ENCODE measurements at places on chromosomes 13 and 19.

DNA sequence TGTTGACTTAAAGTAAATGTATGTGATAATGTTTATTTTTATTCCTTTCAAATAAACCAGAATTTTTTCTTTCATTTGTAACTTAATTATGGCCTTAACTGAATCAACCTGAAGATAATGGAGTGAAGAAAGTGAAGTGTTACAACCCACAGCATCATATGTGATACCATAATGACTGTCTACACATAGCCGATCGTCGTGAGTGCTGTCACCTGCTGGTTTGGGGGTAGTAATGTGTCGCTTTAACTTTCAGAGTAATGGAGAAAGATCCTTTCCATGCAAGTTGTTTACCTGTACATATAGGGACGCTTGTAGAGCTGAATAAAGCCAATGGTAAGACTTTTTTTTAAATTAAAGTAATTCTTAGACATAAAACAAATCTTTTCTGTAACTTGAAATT lies 9.9 kb downstream of the CDC16 start:
- no peak for DNase-seq

- no peak for DNase-seq
These were observed 32.6 kb downstream of the SLC7A1 start for GRCh38 chr13:29562786-29563438.

- DNase-seq: peak; percentile 78
These were observed 69.9 kb downstream of the C13orf42 start for GRCh38 chr13:51041126-51041525.

DNA sequence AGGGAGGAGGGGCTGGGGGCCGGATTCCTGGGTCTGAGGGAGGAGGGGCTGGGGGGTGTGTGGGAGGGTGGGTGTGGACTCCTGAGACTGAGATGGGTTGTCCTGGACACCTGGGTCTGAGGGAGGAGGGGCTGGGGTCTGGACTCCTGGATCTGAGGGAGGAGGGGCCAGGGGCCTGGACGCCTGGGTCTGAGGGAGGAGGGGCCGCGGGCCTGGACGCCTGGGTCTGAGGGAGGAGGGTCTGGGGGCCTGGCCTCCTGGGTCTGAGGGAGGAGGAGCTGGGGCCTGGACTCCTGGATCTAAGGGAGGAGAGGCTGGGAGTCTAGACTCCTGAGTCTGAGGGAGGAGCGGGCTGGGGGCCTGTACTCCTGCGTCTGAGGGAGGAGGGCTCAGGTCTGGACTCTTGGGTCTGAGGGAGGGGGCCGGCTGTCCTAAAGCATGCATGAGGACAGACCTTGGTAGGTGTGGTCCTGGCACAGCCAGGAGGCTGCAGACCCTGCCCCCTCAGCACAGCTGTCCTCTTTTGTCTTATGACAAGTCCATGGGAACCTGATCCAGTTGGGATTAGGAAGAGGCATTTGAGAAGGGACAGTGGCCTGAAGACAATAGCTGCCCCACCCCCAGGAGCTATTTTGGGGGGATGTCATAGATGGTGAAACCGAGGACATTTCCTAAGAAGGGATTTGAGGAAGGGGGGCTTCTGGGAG lies 1.3 kb downstream of the TNNT1 start:
- DNase-seq: no peak

DNA sequence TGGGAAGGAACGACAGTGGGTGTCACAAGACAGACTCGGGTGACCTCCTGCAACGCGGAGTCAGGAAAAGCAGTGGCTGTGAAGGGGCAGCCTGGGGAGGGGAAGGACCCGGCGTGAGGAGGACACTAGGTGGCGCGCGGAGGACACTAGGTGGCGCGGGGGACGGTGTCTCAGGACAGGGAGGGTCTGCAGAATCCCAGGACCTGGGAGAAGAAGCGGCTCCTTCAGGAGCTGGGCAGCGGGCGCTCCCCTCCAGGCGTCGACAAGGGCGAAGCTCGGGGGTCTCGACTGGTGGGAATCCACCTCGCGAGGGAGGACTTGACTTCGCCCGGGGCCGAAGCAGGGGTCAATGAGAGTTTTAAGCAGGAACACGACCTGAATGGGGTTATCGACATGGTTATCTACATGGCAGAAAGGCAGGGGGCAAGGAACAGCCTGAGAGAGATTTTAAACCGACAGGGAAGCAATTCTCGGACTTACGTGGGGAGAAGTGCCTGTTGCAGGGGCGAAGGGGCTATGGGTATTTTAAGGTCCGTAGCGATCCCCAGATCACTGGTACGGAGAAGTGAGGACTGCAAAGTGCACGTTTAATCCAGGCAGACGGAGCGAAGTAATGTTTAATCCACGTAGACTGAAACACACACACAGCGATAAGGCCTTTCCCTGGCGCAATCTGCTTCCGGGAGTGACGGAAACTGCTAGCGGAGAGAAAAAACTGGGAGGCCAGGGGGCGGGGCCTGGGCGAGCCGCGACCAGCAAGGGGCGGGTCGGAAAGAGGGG lies at the start of gene ZNF616:
Gene ZNF616, minus strand, starts transcription at position 687 of the 780 bp plus-strand sequence. CDS start 9,426 bp downstream, outside the sequence.
- DNase-seq: peak; percentile 94

DNA sequence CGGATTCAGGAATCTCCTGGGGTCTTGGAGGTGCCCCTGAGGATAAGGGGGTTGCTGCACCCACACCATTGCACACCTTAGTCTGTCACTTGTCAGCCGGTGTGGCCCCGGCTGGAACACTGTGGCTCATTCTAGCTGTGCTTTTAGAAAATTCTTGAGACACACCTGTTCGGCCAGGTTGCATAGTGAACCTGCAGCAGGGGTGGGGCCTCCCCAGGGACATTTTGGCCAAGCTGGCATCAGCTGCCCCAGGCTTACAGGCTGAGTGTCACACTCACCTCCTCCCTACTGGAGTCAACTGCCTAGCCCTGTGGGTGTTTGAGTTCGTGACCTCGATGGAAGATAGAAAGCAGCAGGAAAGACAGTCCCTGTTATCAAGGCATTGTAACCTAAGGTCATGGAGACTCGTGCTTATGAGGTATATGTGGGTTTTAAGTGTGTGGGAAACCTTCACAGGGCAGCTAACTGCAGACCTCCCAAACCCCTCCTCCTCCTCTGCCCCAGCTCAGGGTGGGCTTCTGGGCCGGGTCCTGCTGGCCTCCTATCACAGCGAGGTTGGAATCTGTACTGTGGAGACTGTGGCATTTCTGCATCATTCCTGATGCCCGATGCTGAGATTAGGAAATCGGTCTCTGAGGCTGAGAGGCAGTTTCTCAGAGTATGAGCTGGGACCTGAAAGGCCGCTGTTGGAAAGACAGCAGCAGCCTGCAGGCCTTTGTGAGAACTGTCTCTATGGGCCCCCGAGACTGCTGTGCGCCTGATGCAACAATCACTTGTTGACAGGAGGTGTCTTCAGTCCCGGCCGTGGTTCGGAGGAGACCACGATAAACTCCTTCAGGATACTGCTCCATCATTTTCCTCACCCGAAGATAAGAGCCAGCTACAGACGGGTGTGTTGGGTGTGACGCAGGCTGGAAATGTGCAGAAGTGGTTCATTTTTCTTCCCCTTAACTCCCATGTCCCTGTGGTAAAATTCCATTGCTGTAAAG lies 72.2 kb downstream of the ATP11A start:
- no peak for DNase-seq

DNA sequence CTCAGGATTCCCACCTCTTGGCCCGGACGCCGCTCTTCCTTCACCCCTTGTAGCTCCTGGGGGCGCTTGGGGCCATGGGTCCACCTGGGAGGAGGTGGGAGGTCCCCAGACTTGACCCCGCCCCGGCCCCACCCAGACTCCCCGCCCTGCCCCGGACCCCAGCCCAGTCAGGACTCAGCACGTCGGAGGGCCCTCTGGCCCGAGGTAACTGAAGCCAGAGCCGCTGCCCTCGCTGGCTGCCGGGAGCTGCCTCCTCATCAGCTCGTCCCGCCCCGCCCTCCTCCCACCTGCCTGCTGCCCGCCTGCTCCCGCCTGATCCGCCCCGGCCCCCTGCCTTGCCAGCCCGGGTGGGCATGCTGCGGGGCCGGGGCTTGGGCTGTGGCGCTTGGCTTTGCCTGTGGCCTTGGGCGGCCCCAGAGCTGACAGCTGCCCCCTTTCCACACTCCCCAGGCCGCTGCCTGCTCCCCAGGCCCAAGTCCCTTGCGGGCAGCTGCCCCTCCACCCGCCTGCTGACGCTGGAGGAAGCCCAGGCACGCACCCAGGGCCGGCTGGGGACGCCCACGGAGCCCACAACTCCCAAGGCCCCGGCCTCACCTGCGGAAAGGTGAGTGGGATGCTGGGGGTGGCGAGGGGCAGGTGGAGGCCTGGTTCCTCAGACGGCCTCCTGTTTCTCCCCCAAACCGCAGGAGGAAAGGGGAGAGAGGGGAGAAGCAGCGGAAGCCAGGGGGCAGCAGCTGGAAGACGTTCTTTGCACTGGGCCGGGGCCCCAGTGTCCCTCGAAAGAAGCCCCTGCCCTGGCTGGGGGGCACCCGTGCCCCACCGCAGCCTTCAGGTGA lies 9.4 kb downstream of the ARHGAP33 start:
- no peak for DNase-seq

DNA sequence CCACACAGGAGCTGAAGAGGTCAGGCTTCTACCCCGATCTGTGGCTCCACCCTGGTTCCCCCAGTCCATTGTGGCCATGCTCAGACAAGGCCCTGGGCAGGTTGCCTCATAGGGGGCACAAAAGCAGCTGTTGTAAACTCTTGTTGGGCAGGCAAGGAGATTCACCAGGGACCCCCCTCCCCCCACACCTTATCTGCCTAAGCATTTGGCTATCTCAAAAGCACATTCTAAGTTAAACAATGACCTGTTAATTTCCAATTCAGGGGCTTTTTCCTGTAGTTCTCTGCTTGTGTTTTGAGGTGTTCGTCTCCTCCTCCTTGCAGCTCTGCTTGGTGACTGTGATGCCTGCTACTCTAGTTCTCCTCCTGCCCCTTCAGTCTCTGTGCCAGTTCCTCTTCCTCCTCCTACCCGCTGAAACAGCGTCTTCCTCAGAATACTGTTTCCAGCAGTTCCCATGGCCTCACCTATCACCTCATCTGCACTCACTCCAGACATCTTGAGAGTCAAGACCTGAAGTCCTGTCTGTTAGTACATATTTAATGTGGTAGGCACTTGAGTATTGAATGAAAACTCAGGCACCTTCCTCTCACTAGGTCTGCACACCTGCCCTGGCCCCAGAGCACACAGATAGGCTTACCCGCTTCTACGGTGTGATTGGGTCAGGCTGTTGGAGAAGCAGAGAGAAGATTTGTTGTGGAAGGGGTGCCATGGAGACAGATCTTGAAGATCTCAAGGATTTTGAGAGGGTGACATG lies 31.7 kb downstream of the SPATA13 start:
- no peak for DNase-seq

DNA sequence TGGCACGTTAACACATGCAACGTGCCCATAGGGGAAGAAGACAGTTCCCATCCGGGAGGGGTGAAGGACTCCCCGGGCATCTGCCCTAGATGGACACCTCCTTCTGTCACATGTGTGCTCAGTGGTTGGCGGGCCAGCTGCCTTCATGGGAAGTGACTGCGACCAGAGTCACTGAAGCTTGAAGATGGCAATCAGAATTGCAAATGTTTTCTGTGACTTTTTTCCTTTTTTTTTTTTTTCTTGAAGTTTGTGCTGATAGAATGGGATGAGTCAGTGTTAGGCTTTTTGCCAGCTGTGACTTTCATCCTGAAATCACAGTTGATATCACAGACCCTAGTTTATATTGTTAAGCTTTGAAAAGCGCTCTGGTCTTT lies 109.2 kb upstream of the MCF2L start:
- no peak for DNase-seq

DNA sequence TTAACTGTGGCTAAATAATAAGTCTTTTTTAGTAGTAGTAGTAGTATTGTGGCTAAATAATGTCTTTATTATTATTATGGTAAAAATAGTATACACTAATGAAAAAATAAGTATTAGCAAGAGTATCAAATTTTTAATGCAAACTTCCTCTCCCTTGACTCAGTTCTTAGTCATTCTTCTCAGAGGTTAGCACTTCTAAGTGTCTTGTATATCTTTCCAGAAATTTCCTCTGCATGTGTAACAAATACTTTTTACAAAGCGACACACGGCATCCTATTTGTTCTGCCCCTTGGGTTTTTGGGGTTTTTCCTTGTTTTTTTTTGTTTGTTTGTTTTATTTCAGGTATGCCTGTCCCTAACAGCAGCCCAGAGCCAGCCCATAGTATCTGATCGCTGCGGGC lies 20.9 kb downstream of the SIN3B start:
- no peak for DNase-seq

- no peak for DNase-seq
These were observed 98.5 kb upstream of the PABPC3 start for GRCh38 chr13:24997367-24997967.

- no peak for DNase-seq
These were observed 4.3 kb downstream of the BBC3 start for GRCh38 chr19:47226426-47227351.

DNA sequence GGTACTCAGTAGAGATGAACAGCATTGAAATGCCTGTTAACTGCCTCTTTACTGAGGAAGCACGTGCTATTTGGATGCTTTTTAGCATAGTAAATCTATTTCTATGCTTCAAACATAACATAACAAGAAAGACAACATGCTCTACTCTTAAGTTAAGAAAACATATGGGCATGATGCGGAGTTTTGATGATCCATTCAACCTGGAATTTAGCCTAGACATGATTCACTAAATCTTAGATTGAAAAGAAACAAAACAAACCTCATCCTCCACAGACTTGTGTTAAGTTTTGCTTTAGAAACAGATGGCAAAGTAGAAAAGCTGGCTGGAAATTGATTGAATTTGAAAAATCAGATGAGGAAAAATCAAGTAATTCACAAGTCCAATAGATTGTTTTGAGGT lies 593.8 kb downstream of the OLFM4 start:
- no peak for DNase-seq

DNA sequence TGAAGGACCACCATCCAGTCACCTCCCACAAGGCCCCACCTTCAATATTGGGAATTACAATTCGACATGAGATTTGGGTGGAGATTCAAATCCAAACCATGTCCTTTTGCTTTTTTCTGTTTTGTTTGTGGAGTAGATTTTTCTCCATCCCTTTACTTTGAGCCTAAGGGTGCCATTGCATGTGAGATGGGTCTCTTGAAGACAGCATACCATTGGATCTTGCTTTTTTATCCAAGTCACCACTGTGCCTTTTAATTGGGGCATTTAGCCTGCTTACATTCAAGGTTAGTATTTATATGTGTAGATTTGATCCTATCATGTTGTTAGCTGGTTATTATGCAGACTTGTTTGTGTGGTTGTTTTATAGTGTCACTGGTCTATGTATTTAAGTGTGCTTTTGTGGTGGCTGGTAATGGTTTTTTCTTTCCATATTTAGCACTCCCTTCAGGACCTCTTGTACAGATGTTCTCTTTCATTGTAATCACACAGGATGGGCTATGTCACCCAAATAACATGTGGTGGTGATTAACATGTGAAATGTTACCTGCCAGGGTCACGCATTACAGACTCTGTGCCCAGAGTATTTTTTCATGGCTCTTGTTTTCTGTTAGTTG lies 58.0 kb downstream of the ZNF823 start:
- DNase-seq: no peak

DNA sequence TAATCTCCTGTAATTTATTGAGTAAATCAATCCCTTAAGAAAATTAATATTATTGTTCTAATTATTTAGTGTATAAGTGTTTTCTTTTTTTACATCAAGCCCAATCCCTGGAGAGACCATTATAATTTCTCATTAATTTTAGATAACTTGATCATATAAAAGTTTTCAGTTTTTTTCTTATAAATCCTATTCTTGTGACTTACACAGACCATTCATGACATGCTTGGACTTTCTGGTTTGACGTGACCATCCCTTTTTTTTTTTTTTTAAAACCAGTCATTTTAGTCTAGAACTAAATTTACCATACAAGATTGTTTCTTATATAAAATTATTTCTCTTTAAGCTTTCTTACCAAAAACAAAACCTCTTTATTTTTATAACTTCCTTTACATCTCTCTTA lies 5.4 kb upstream of the MTRF1 start:
- DNase-seq: no peak

Measured in cerebellar nuclear complex (tissue), 1 donor.